Stromal cell of bone marrow (primary cell): ENCODE measurements at places on chromosomes 2 and 18.

DNA sequence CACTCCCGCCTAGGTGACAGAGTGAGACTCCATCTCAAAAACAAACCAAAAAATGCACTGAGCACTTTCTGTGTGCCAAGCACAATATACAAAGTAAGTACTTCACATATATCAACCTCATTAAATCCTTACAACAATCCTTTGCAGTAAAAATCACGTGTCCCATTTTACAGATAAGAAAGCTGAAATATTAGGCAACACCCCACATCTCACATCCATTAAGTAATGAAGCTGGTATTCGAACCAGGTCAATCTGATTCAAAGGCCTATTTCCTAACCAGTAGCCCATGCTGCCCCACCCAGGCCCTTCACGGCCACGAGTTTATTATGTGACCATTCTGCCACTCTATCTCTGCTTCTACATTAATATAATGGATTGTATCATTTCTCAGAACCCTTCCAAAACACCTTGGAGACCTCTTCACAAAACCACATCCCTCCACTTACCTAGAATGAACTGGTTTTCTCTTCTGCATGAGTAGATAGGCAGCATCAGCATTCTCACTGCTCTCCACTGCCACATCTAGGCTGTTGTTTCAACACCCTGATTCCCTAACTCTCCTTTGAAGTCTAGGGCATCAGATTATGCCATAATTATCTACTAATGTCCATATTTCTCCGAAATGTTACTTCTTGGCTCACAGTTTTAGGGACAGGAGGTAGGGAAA is 3.1 kb upstream of the EXOC6B start:
- DNase-seq, result no peak

DNA sequence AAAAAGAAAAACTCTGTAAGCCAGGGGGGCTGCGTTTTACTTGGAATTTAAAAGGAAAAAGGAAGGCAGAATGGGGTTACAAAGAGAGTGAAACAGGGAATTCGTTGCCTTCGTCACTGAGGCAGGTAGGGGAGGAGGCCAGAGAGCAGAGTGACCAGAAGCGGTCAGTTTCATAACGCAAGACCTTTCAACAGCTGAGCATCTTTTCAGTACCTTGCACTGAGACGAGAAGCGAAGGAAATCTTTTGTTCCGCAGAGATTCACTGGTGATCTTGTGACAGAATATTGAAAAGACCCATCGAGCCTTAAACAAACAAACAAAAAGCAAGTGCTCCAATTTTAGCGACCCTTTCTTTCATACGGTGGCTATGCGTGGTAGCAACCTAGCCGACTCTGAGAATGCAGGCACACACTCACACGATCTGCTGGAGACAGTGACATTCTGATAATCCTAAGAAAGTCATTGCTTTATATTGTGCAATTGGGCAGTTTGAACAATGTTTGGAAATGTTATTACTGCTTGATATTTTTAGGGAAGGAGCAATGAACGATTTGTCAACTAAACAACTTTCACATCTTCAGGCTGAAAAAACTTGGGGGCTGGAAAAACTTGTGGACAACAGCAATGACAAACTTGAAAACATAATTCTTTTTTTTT is 93.8 kb upstream of the ODC1 start:
- no peak for DNase-seq

- DNase-seq, result no peak
These were observed 689.0 kb upstream of the FSHR start for GRCh38 chr2:49843314-49843713.

- no peak for DNase-seq
These were observed 15.3 kb downstream of the STRN start for GRCh38 chr2:36951027-36951518.

GRCh38 chr2:161625314-161625919 is 1.2 kb downstream of the SLC4A10 start:
- no peak for DNase-seq
